ENCODE measurements at places on chromosomes 13 and 19.
A peak's percentile ranks its signal among the peaks of the same experiment; 100 is the strongest.

- peak; percentile 8 for DNase-seq
Measured at GRCh38 chr13:64817691-64818090, 2412.4 kb downstream of the PCDH9 start.

- DNase-seq: no peak
Measured at GRCh38 chr13:51721496-51721895, 82.5 kb downstream of the DHRS12 start.

GRCh38 chr13:74280093-74280794 is 146.0 kb upstream of the KLF12 start:
- DNase-seq: no peak

DNA sequence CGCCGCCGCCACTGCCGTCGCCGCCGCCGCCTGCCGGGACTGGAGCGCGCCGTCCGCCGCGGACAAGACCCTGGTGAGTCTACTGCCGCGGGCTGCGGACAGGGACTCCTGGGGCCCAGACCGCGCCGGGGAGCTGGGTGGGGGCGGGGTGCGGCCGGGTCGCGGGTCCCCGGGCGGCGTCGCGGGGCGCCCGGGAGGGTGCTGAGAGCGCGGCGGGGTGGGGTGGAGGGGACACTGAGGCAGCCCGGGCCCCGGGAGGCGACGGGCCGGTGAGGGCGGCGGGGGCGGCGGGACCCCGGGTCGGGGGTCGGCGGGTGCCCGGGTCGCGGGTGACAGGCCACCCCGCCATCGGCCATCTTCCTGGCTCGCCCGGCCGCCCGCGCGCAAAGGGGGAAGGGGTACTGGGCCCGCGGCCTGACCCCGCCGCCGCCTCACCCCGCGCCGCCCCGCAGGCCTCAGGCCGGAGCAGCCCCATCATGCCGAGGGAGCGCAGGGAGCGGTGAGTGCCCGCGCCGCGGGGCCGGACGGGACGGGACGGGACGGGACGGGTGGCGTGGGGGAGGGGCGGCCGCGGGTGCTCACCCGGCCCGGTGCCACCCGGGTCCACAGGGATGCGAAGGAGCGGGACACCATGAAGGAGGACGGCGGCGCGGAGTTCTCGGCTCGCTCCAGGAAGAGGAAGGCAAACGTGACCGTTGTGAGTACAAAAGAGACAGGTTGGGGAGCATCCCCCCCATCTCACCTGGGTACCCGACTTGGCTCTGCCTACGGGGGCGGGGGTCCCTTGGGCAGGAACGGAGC is 489 bp downstream of the CCNE1 start:
- no peak for DNase-seq

DNA sequence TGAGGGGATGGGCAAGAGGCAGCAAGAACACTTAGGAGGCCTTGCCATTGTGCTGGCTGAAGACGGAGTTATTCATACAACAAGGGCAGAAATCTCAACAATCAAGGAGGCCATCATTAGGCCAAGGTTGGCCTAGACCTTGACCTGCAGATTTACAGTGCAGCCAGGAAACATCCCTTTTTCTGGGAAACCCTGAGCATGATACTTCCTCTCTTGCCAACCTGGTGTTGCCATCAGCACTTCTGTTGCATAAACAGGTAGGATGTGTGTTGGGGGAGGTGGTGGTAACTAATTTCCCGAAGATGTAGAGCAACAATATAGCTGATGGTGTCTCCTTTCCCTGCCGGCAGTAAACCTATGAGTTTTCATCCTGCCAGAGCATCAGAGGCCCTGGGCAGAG is 8.0 kb downstream of the TMEM272 start:
- DNase-seq: no peak

- no peak for DNase-seq
Measured at GRCh38 chr19:28633319-28634018, 579.5 kb downstream of the UQCRFS1 start.

DNA sequence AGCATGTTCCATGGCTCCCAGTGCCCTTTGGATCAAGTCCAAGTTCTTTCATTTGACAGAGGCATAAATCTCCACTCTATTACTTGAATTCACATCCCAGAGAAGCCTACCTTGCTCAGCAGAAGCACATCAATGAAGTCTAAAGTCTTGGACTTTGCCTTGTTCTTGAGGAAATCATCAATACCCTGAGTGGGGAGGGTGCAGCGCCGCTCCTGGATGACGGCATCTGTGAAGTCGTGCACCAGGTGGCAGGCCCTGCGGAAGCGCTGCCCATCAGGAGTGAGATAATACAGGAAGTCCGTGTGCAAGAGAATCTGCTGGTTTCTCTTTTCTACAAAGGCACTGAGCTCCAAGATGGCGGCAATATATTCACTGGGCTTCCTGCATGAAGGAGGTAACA is 10.6 kb downstream of the CYP4F11 start:
- no peak for DNase-seq

GRCh38 chr19:50329146-50329925 is at the start of gene KCNC3:
KCNC3 (minus strand) TSS chr19:50329377; CDS start chr19:50329082, 295 bp downstream.
- peak; percentile 90 for DNase-seq

- no peak for DNase-seq
Measured at GRCh38 chr19:47021536-47022139, 2.0 kb downstream of the NPAS1 start.

DNA sequence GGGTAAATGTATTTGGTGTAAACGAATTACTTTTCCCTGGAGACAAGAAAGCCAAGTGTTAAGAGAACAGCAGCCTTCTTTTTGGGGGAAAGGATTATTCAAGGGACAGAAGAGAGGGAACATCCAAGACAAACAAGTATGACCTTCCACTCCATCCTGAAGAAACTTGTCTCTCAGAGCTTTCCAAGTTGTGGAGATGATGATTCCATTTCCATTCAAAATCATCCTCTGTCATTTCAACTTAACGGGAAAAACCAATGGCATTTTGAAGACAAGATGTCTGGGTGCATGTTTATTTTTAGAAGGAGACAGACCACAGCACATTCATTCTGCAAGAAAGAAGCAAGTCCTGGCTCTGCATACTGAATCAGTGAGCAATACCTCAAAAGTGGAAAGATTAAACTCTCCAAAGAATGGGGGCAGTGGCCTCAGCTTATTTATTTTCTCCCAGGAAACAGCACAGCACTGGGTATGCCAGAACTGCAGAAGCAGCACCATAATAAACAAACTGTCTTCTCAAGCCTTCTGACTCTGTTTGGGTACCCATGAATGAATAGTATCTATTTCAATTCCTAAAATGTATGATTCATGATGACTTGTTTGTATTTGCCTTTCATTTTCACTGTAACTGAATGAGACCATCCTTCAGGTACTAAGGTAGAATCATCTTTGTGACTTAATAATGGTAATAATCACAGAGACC is 541.0 kb downstream of the RFC3 start:
- DNase-seq: no peak

- no peak for DNase-seq
Measured at GRCh38 chr13:63551731-63552130, 2136.1 kb upstream of the PCDH20 start.

DNA sequence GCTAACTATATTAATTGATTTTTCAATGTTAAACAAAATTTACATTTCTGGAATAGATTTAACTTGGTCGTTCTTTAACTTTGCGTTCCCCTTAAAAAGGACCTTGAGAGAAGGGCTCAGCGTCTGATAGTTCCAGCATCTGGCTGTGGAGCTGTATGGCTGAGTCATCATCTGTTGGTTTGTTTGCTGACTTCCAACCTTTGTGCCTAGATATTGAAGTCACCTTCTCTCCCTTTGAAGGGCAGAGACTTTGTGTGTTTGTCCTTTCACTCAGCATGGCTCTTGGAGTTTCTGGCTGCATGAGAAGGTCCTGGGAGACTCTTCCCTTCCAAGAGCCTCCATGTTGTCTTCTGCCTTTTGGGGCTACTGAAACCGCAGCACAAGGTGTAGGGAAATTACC is 16.6 kb upstream of the IRS2 start:
- no peak for DNase-seq

- DNase-seq: no peak
Measured at GRCh38 chr19:2164020-2164998, 576 bp downstream of the DOT1L start.

DNA sequence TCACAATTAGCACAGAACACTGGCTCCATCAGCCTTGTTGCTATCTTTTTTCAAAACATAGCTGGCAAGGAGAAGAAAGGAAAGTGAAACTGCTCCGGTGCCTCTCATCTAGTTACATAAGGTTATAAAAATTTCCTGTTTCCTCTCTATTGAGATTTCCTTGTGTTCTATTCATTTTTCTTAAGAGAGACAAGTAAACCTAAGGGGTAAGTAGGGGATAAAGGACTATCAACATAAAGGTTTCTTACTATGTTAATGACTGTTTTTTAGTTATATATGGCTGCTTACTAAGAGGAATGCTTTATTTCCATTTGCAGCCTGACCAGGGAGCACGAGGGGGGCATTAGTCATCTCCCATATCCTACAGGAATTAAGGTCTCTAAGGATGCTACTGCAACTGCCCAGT is 73.2 kb upstream of the MLNR start:
- peak; percentile 26 for DNase-seq

DNA sequence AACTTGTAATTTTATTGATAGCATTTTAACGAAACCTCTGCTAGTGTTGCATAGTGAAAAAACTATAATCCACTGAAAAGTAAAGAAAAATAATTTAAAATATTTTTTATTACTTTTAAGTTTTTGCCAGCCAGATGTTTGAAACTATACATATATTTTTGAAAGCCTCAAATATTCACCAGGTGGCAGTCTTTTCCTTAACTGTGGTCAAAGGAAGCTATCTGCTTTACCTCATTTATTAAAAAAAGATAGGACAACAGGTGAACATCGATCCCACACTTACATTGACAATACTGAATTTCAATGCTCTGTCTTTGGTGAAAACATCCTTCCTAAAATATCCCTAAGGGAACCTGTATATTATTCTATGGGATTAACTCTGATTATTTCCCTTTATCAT is 100.5 kb downstream of the TRPC4 start:
- no peak for DNase-seq

DNA sequence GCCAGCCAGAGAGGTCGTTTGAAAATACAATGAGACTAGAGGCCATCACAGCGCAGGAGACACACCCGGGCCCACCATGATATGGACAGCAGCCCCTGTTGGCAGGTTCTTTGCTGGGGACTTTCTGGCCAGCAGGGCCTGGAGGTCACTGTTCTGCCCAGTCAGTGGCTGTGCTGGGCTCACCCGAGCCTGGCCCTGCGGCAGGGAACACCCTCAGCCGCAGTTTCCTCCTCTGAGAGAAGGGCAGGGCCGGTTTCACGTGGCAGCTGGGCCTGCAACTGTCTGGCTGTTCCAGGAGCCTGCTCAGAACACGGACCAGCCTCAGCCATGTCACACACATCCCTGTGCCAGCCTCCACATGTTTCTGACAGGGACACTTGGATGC is 39.4 kb downstream of the ADPRHL1 start:
- DNase-seq: no peak

GRCh38 chr13:106490569-106491321 is 44.7 kb downstream of the EFNB2 start:
- DNase-seq: no peak

DNA sequence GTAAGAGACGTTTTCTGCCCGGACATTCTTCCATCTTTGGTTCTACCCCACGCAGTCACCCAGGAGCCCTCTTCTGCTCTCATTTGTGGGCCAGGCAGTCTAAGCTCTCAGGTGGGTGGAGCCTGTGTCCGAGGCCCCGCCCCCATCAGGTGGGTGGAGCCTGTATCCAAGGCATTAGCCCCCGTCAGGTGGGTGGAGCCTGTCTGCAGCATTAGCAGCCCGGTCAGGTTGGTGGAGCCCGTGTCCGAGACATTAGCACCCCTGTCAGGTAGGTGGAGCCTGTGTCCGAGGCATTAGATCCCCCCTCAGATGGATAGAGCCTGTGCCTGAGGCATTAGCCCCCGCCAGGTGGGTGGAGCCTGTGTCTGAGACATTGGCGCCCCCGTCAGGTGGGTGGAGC is 45.5 kb upstream of the C13orf46 start:
- no peak for DNase-seq

- DNase-seq: no peak
Measured at GRCh38 chr13:109790086-109790485, 3.7 kb upstream of the IRS2 start.

DNA sequence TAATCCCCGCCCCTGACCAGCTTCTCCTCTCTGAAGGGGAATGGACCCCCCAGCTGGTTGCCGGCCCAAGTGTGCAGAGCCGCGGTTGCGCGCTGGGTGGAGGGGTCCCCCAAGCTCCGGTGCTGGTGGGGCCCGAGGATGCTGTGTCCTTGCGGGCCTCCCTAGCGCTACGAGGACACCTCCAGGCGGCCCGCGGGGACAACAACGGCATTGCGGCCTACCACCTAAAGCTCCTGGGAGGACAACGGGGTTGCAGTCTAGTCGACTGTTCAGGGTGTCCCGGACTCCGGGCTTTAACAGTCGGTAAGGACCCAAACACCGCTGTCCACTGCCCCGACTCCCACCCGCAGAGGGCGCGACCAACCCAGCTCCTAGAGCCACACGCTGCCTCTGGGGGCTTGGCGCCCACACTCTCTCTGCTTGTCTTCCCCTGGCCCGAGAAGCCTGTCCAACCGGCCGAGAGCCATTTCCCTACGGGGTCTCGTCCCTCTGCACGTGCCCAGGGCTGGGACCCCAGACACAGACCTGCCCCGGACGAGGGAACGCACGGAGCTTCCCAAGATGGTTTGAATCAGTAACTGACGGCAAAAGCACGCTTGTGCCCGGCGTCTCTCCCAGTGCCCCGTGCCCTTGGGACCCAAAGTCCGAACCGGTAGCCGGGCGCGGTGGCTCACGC is 927 bp upstream of the SDHAF1 start:
- DNase-seq: no peak

GRCh38 chr13:58004751-58005150 is 373.2 kb downstream of the PCDH17 start:
- DNase-seq: no peak

- no peak for DNase-seq
Measured at GRCh38 chr13:113545455-113545930, 39.1 kb upstream of the TFDP1 start.

- DNase-seq: no peak
Measured at GRCh38 chr13:36872621-36873020, 47.4 kb downstream of the SMAD9 start.

DNA sequence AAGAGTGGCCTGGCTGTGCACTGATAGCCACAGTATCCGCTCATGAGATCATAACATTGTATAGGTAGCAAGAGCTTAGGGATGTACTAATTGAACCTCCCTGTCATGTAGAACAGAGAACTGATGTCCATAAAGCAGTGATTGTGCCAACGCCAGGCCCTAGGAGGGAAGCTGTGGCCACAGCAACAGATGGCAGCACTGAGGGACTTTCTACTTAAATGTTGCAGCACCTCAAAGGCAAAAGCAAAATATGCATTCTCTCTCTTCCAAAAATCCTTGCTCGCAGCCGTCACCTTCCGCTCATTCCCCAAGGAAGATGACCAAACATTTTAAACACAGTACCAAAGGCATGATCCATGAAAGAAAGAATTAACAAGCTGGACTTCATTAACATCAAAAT is 32.3 kb downstream of the COL4A1 start:
- DNase-seq: no peak
